ENCODE measurements at places on chromosomes 16 and 17.
A peak's percentile ranks its signal among the peaks of the same experiment; 100 is the strongest.

GRCh38 chr16:73804456-73804855, 492.2 kb upstream of the PSMD7 start:
- DNase-seq, result no peak

- DNase-seq, result no peak
Measured at GRCh38 chr16:70254180-70254964, 2.6 kb upstream of the EXOSC6 start.

GRCh38 chr17:82864713-82865248, 25.0 kb upstream of the ZNF750 start:
- no peak for DNase-seq

- no peak for DNase-seq
Measured at GRCh38 chr16:66670691-66671388, 25.7 kb downstream of the CMTM4 start.

DNA sequence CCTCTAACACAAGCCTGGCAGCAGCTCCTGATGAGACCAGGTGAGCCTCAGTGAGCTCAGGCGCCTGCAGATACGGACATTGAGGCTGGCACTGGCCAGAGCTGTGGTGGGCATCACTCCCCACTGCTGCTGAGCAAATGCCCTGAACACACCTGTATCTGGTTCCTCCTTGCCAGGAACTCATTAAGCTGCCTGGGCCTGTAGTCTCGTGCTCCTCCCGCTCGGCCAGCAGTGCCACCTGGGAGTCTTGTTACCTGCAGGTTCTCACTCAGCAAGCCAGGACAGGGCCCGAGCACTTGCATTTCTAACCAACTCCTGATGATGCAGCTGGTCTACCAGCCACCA, 13.3 kb downstream of the EIF4A3 start:
- no peak for DNase-seq

- no peak for DNase-seq
Measured at GRCh38 chr16:22360963-22361659, 13.3 kb downstream of the CDR2 start.

DNA sequence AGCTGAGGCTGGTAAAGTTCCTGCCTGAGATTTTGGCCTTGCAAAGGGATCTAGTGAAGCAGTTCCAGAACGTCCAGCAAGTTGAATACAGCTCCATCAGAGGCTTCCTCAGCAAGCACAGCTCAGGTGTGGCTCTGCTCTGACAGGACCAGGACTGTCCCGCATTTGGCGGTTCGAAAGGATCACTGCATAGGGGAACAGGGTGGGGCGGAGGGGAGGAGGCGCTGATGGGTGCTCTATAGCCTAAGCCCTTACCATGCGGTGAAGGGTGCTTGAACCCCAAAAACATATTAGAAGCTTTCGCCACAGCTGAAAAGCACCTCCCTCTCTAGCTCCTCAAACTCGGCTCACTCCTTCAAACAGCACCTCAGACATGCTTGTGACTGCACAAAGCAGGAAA, 29.9 kb upstream of the ENDOV start:
- DNase-seq, result peak; percentile 0

DNA sequence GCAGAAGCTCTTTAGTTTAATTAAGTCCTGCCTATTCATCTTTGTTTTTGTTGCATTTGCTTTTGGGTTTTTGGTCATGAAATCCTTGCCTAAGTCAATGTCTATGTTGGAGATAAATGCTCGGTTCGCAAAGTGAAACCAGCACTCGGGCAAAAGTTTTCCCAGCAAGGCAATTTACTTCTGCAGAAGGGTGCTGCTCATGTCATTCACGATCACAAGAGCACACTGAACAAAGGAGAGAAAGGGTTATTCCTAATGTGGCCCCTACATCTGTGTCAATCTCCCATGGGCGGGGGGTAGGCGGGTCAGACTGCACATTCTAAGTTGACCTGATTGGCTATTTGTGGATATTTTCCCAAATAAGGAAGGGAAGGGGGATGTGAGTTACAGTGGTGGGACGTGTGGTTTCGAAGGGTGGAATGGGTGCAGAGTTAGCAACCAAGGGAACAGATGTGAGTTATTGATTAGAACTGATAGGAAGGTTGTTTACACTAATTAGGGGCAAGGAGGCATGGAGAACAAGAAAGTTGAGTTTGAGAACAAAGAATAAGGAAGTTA, 23.0 kb downstream of the ATF7IP2 start:
- no peak for DNase-seq

DNA sequence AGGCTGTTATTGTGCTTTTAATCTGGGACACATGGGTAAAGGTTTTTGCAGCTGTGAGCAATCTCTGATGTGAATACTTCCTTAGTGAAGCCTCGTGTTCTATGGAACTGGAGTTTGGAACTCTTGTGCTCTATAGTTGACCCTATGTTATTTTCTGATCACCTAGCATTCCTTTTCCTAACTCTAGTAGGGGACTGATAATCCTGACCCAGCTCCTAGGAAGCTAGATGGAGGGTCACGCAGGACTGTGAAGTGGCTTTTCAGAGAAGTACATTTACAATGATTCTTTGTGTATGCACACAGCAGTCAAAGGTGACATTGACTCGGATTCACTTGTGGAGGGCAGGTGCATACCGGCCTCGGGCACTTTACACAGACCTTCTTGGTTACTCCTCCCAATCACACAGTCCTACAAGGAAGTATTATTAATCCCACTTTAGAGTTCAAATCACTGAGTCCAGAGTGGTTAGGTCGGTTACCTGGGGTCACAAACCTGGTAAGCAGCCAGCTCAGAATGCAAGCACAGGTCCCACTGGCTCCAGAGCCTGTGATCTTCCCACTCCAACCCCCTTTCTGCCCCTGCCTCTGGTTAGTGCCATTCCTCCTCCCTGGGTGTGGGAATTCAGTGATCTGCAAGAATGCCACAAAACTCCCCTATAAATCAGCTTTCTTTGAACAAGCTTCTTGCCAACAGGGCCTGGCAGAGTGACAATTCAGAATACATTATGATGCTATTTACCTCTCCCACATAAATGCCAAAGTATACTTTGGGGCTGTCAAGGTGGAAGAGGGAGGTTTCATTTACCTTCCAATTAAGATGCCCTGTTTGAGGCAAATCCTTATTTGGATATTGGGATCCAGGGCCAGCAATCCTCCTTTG, 7.1 kb downstream of the CHD9NB start:
- no peak for DNase-seq

- no peak for DNase-seq
Measured at GRCh38 chr16:30641378-30641982, 9.3 kb upstream of the PRR14 start.

DNA sequence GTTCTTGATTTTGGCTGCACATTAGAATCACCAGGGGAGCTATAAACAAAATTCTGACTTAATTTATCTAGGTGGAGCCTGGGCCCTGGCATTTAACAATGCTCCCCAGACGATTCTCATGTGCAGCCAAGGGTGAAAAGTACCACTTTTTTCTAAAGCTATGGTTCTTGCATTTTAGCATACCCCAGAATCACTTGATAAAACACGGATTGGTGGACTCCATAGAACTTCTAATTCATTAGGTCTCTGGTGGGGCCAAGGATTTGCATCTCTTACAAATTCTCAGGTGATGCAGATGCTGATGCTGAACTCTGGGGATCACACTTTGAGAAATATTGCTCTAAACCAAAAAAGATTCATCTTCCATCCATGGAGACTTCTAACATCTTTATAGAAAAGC, 74.5 kb downstream of the RPGRIP1L start:
- DNase-seq, result no peak

- DNase-seq, result no peak
Measured at GRCh38 chr16:85193876-85194275, 81.6 kb upstream of the CIBAR2 start.

GRCh38 chr17:78237401-78238012, 6.1 kb downstream of the TMEM235 start:
- no peak for DNase-seq

GRCh38 chr16:49194537-49195236, 87.0 kb downstream of the CBLN1 start:
- no peak for DNase-seq

GRCh38 chr17:47413872-47414271, 90.1 kb downstream of the EFCAB13 start:
- no peak for DNase-seq

DNA sequence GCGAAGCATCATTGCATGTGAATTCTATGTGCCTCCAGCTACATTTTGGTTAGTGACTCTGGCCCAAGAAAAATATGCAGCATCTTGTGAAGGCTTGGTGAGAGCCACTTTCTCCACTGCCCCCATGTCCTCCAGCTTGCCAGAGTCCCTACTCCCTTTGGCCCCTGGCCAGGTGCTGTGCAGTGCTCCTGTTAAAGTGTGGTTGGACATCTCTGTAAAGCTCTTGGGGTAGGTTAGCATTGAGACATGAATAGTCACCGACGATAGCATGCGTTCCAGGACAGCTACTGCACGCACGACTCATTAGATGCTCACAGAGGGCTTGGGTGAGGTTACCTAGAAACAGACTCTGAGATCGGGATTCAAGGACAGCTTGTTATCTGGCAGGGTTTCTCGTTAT, 48.6 kb downstream of the FOXL1 start:
- DNase-seq, result no peak

DNA sequence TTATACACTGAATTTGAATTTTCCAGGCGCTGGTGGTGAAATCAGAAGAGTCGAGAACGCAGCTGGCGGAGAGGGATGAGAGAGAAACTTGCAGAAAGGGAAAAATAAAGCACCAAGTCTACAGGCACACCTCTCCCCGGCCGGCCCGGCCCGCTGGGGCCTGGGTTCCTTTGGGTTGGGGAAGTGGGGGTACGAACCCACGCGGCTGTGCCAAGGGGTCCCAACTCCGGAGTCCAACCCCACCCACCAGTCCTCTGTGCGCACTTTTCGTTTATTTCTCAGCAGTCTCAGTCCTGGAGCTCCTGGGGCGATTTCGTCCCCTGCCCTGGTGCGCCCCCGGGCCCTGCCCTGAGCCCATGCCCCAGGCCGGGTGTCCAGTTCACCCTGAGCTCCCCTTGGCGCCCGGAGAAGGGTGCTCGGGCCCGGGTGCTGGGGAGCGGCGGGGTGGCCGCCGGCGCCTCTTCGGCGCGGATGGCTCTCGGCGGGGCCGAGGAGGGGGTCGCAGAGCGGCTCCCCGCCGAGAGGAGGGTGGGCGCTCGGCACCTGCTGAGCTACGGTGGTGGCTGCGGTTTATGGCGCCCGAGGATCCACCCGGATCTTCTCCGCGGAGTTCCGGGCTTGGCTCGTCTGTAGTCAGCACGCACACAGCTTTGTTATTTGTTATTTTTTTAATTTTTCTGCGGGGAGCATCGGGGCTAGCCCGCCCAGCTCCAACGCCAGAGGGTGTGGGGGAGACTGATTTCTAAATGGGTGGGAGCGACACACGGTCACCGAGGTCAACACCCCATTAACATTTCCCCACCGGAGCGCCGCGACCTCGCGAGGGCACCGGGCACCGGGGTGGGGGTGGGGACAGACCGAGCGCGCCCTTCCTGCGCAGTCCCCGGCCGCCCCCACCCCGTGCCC, 15.7 kb upstream of the CBX8 start:
- DNase-seq, result no peak

DNA sequence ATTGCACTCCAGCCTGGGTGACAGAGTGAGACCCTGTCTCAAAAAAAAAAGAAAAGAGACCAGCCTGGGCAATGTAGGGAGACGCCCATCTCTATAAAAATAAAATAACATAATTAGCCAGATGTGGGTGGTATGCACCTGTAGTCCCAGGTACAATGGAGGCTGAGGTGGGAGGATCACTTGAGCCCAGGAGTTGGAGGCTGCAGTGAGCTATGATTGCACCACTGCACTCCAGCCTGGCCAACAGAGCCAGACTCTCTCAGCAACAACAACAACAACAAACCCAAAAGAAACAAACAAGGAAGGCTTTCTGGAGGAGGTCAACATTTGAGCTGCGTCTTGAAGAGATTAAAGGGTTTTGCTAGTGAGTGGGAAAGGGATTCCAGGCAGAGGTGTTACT, 8.3 kb downstream of the EEF2K start:
- no peak for DNase-seq

- no peak for DNase-seq
Measured at GRCh38 chr17:9206741-9207332, 185.5 kb downstream of the NTN1 start.

DNA sequence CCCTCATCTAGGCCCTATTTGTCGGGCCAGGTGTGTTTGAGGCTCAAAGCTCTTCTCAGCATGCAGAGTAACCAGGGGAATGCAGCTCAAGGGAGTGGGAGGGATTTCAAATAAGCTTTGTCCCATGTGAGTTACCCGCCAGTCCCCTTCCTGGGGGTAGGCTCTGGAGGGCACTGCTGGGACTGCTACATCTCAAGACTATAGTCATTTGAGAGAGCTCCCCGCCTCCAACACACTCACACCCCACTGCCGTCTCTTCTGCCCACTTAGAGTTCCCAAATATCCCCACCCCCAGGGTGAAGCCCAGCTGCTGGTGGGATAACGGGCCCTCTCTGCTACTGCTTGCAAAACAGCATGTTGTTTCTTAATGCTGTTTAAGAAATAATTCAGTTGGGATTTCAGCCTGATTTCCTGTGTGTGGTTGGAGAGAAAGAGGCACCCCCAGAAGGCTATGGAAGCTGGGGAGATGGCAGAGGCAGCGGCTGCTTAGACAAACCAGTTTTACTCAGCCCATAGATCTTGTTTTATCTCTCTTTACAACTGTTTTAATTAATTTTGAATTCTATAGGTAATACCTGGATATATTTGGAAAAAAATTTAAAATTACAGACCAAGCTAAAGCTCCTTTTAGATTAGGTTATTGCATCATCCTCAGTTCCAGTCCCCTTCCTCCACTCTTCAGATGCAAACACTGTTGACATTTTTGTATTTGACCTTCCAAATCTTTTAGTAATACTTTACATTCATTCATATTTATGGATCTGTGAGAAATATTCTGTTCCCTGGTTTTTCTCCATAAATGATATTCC, 4.1 kb upstream of the MPO start:
- DNase-seq, result no peak

DNA sequence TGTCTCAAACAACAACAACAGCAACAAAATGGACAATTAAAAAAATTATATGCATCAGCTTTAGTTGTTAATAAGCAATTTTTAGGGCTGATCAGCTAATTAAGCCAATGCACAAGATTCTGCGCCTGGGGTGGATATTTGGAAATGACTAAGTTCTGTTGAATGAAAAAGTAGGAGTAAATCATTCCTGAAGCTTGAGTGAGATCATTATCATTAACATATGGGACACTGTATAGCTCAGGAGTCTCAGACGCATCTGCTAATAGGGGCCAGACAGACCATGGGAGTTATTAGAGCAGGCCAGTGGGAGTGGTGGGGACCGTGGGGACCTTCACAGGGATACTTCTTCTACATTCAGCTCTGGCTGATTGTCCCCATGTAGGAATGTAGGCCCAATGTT, 22.8 kb downstream of the IRX5 start:
- no peak for DNase-seq

- DNase-seq, result no peak
Measured at GRCh38 chr17:32627239-32627996, 140.6 kb downstream of the CDK5R1 start.

- DNase-seq, result no peak
Measured at GRCh38 chr17:56548661-56549060, 44.8 kb upstream of the NOG start.

- no peak for DNase-seq
Measured at GRCh38 chr16:54891346-54891745, 39.3 kb upstream of the IRX5 start.

- no peak for DNase-seq
Measured at GRCh38 chr16:9118170-9118569, 26.7 kb downstream of the HAPSTR1 start.
